ENCODE measurements at places on chromosomes 16 and 17. TPM values are rescaled to one million over a fixed set of nuclear protein-coding genes. Genes with fewer than 3 reads are reported as not detected.

CLEC10A gene
- not detected for polyA plus RNA-seq

TXNL4B gene
- polyA plus RNA-seq: 15.3 TPM

SNTB2 gene
- polyA plus RNA-seq: 3.8 TPM

IRX3 gene
- polyA plus RNA-seq: not detected

C17orf100 gene
- 8.0 TPM for polyA plus RNA-seq

DHRS13 gene
- 17.1 TPM for polyA plus RNA-seq

MT4 gene
- polyA plus RNA-seq: not detected

EFNB3 gene
- polyA plus RNA-seq: not detected

OR2C1 gene
- polyA plus RNA-seq: not detected

MYH1 gene
- not detected for polyA plus RNA-seq

All from IgD-negative memory B cell (primary cell).